ENCODE measurements at places on chromosomes 12 and 14.

- no peak for DNase-seq
Observed at GRCh38 chr12:119842380-119842779, 34.7 kb downstream of the CIT start.

DNA sequence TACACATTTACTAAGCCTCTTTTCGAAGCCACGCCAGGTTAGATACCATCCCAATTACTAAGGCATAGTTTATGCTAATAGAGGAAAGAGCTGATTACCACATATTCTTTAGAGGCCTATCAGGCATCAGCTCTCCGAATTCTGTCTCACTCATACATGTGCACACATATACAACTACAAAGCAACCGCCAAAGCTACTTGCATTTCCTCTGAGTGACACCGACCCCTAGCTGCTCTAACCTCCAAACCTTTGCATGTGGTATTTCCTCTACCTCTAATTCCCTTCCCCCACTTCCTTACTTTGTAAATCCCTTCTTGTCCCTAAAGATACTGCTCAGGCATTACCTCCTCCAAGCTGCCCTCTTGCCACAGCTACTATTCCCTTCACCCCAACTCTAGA is 107.2 kb downstream of the DUSP6 start:
- no peak for DNase-seq

DNA sequence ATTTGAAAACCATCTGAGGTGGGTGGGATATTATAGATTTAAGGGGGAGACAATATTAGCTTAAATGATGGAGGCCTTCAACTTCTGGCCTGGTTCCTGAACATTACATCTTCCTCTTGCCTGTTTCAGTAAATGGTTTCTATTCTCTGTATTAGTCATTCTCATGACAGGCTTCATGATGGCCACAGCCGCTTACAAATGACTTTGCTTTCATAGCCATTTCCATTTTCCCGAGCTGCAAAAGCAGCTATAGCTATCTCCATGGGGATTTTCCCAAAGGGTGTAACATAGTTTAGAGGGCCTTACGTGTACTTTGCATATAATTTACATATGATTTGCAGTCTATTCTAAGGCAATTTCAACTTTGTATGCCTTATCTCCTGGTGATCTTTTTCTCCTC is 121.8 kb downstream of the NRXN3 start:
- DNase-seq: no peak

GRCh38 chr14:59055439-59056045 is 132.9 kb upstream of the DAAM1 start:
- DNase-seq: peak; percentile 72

DNA sequence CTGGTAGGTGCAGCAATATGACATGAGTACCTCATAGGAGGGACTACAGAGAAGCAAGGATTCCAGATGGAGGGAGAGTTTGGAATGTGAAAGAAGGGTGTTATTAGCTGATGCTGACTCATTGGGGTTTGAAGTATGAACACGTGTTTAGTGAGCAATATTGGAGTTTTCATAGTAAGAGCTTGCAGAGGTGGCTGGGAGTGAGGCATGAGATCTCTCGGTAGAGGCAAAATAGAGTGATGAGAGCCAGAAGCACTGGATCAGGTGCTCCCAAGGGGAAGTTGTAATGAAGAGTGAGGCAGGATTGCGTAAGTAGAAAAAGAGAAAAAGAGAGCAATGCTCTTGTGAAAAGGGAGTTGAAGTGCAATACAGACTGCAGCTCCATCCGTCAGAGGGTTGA is 42.1 kb downstream of the MGST1 start:
- peak; percentile 38 for DNase-seq

DNA sequence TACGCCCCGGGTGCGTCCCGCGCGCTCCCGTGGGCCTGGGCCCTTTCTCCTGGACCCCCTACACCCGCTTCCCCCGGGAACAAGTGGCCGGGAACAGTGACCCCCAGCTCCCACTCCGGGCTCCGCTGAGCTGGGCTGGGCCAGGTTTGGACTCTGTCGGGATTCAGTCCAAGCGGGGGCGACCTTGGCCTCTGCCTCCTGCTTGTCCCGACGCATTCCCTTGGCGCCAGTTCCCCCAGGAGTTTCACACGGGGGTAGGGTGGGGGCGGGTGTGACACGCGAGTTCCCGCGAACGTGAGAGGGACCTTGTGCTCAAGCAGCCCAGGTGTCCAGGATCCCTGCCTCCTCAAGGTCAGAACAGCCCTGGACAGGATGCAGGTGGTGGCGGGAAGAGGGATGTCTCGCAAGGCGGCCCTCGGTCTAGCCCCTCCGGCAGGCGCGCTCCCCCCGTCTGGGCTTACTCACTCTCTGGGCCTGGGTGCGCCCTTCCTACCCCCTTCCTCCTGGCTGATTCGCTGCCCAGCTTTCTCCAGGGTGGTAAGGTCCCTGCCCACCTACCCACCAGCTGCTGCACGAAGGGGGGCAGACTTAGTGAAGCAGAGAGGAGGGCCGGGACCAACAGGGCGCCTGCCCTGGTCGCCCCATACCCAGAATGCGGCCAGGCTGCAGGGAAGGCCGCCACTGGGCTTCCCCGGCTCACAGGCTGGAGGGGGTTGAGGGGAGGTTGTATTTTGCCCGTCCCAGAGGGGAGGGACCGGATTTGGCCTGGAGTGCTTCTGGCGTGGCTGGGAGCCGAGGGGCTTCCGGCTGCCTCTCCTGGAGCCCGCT is 862 bp downstream of the CRIP2 start:
- no peak for DNase-seq

GRCh38 chr14:51206462-51206861 is 33.6 kb upstream of the TMX1 start:
- no peak for DNase-seq

Data from urothelium cell line (cell line).